K562 (cell line): ENCODE measurements at places on chromosomes 4 and X. TPM values are rescaled to one million over a fixed set of nuclear protein-coding genes. Genes with fewer than 3 reads are reported as not detected.

Gene ETDA
- not detected in 2 replicates for total RNA-seq

Gene ARMCX2
- 0.09 and 0.16 TPM in 2 replicates for total RNA-seq

Gene HELT
- total RNA-seq: not detected in 2 replicates

Gene SSR4
- total RNA-seq: 272 and 275 TPM in 2 replicates

Gene SPANXN2
- not detected in 2 replicates for total RNA-seq

Gene LEF1
- total RNA-seq: 32.5 and 35.4 TPM in 2 replicates

Gene SPANXB1
- not detected in 2 replicates for total RNA-seq
